ENCODE measurements at places on chromosomes 1 and 21.

DNA sequence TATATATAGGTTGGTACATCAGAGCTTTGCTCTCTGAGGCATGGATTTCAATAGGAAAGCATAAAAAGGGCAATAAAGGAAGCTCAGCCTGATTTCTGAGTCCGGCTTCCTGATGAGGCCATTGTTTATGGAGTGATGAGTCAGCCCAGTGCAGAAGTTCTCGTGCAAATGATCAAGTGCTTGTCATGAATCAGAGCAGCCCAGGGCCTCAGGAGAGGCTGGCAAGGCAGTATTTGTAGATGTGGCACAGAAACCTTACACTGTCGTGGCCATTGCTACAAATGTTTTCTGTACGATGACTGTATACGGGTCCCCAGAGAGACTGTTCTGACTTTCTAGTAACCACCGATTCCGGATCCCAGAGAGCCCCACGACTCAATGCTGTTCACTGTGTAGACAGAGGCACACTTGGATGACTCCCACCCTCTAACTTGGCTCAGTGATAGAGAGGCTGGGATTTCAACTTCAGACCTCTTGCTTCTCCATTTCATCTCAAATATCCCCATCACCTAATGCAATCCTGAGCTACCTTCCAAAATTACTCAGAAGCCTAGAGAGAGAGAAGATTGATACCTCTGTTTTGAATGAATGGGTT lies 26.8 kb downstream of the UMODL1 start:
- no peak for DNase-seq

- no peak for DNase-seq
Measured at GRCh38 chr1:234730770-234731568, 121.0 kb upstream of the IRF2BP2 start.

GRCh38 chr1:229410692-229411433 lies 23.0 kb downstream of the ACTA1 start:
- DNase-seq, result no peak

- no peak for DNase-seq
Measured at GRCh38 chr21:36511484-36512220, 31.7 kb upstream of the CLDN14 start.

- no peak for DNase-seq
Measured at GRCh38 chr21:35222021-35222420, 172.9 kb upstream of the RUNX1 start.

- no peak for DNase-seq
Measured at GRCh38 chr1:85502171-85502570, 37.2 kb upstream of the DDAH1 start.

GRCh38 chr1:108653431-108654105 lies 7.3 kb downstream of the HENMT1 start:
- DNase-seq, result no peak

DNA sequence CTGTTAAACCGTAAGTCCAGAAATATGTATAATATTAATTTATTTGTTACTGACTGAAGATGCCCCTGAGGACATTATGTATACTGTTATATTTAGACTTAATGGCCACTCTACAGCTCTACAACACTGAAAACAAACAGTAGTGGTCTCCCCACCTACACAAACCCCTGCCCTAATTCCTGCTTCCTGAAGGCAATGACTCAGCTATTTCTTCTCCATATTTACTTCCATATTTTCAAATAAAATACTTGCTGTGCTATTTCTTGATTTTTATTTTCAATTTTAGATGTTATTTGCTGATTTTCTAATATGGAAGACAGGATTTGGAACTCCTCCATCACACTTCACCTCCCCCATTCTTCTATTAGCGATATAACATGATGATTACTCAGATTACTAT lies 97.6 kb downstream of the PCNX2 start:
- no peak for DNase-seq

- DNase-seq, result peak; percentile 67
Measured at GRCh38 chr21:41419921-41420862, 5.8 kb upstream of the MX1 start.

DNA sequence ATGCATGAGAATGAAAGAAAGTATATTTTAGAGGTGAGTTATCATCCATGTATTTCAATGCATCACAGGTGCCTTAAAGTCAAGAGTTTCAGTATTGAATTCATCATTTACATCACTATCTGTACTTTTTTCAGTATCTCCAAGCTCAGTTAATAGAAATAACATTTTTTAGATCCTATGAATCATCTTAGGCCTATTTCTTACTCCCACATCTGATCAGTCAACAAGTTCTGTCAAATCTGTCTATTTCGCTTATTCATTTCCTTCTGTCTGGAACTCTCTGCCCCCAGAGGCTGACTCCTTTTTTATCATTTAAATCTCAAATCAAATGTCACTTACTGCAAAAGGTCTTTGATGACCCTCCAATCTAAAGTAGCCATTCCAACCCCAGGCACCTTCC lies 295.2 kb downstream of the LRRC7 start:
- DNase-seq, result no peak

DNA sequence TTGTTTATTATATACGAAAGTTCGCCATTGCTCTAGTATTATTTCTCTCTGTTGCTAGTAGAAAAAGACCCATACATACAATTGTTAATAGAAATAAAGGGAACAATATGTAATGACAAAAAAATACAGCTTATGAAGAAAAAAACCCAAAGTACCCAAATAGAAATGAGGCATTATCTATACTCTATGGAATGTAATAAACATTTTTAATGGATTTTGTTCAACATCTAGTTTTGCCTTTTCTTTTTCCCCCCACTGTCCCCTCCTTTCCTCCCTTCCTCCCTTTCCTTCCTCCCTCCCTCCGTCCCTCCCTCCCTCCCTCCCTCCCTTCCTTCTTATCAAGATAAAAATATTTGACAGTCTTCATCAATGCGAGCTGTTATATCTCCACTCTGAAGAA lies 81.5 kb upstream of the NEK7 start:
- no peak for DNase-seq

- DNase-seq, result no peak
Measured at GRCh38 chr1:7550261-7550865, 220.7 kb upstream of the VAMP3 start.

DNA sequence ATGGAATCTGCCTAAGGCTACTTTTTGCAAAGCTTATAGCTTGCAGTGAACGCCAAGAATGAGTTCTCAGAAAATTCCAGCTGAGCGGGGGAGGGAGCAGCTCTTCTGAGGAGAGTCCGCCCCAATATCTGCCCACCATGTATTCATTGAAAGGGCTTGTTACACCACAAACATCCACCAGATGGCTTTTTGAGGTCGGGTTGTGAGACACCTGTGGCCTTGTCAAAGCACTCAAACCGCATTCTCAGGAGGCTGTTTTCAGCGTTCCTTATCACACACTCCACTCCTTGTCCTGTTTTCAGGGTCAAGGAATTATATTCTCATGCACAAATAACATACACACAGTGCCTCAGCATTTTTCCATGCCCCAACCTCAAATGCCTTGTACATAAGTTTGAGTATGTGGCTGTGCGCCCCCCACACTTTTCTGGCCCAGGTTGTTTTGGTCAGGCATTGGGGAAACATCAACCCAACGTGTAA lies 3.9 kb upstream of the C4BPB start:
- DNase-seq, result peak; percentile 56

DNA sequence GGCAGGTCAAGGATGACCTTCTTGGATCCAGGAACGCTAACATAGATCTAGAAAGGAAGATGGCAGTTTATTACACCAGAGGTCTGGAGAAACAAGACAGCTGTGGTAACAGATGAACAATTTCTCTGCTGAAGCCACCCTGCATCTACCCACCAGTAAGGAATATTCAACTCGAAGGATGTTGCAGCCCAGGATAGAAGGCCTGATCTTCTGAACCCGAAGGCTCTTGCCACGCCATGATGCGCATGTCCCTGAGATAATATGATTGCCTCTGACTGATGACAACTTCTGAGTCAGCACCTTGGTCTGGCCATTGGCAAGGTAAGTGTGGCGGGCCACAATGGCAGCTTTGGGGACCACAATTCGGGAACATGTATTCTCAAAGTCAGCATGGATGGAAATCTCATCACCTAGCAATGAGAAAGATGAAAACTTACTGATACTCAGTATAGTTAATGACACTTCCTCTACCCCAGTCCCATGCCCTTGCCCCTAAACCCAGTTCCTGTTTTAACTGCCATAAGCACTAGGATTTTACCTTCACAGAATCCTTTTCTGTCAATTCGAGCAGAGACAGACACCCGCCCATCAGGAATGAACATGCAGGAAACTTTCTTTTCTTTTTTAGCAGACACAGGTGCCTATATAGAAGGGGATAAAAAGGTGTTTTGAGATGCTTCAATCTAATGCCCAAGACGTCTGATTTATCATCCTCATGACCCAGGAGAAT lies 1.8 kb downstream of the TXNIP start:
- no peak for DNase-seq

DNA sequence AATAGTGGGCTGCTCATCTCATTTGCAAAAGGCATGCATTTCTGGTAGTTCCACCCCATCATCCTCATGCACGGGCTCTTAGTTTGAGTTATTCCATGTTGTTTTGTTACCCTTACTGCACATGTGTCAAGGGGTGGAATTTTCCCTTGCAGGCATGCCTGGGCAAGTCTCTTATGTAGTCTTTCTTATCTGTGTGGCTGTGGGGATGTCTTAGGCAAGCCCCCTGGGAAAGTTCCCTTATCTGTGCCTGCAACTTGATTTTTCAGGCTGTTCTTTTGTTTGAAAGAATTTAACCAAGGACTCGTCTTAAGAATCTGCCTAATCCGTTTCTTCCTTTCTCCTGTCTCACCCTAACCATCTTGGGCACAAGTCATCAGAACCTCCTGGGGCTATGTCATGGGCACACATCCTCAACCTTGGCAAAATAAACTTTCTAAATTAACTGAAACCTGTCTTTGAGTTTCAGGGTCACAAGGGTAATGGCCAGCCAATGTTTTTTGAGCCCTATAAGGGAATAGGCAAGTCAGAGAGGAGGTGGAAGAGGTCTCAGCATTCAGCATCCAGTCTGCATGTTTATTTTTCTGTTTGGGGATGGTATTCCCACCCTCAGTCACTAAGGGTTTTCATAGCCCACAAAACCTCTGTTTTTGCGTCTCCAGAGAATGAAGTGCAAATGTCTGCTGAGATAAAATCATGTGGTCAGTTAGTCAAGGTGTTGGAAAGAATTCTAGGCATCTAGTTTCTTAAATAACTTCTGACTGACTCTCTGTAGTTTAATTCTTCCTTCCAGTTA lies 579.7 kb downstream of the PLA2G4A start:
- DNase-seq, result no peak
